ENCODE measurements at places on chromosomes 1 and 21.

DNA sequence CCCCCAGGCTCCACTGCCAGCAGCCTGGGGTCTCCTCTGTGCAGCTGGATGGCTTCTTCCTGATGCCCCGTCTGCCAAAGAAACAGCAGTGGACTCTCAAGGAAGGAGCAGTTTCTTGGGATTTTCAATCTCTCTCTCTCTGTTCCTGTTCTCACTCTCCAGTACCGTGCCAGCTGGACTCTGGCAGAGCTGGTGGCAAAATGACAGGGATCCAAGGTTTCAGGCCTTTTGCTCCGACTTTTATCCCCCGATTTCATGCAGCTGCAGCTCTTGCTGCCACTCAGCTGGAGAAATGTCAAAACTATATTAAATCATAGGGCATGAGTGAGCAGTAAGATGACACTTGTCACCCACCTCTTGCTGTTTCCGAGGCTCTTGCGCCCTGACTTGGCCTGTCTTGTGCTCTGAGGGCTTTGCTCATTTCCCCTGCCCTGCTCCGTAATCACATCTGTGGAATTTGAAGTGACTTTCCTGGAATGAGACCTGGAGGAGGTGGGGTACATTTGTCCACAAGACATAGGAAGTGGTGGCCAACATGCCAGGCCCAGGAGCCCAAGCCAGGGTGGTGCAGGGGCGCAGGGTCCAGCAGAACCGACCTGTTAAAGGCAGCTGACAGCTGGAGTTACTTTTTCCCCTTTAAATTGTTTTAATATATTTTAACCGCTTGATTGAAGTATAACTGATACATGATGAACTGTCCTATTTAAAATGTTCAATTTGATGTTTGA is 576.2 kb downstream of the PTPRU start:
- DNase-seq, result no peak

DNA sequence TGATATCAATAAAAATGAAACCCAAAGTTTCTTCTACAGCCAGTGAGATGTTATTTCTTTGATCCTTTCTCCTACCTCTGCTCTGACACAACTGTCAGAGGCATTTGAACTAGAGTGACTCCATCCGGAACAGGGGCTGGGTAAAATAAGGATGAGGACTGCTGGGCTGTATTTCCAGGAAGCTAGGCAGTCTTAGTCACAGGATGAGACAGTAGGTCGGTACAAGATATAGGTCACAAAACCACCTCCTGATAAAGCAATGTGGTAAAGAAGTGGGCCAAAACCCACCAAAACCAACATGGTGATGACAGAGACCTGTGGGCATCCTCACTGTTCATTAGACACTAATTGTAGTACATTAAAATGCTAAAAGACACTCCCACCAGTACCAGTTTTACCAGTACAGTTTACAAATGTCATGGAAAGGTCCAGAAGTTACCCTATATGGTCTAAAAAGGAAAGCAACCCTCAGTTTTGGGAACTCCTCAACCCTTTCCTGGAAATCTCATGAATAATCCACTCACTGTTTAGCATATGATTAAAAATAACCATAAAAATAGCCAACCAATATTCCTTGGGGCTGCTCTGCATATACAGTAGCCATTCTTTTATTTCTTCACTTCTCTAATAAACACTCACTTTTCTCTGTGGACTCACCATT is 96.7 kb downstream of the GABPA start:
- no peak for DNase-seq

DNA sequence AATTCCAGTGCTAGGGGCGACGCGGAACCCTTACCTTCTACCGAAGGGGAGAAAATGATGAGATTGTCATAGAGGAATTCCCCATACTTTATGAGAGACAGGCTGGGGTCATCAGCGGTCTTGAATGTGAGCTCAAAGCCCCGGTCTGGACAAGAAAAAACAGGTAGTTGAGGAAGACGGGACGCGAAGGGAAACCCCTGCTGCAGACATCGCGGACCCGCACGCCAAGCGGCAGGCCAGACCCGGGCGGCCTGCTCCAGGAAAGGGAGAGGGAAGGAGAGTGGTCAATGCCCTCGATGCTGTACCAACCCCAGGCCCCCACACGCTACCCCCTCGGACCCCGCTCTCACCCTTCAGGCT is 342 bp downstream of the DDOST start:
- DNase-seq, result no peak

DNA sequence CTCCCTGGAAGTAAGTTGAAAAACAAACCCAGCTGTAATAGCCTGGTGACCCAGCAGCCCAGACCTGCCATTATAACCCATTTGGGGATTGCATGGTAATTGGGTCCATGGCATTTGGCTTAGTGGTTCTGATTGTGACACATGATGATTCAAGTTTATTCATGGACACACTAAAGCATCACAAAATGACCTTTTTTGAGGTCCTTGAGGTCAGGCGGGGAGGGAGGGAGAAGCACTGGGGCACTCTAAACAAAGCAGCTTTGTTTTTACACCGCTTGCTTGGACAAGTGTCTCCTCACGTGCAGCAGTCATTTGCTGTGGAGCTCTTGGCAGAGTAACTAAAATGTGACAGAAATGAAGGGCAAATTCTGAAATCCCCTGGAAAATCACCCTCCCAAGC is 241.0 kb upstream of the SGIP1 start:
- no peak for DNase-seq

GRCh38 chr1:36096500-36097432 is 8.1 kb downstream of the ADPRS start:
- DNase-seq, result no peak

DNA sequence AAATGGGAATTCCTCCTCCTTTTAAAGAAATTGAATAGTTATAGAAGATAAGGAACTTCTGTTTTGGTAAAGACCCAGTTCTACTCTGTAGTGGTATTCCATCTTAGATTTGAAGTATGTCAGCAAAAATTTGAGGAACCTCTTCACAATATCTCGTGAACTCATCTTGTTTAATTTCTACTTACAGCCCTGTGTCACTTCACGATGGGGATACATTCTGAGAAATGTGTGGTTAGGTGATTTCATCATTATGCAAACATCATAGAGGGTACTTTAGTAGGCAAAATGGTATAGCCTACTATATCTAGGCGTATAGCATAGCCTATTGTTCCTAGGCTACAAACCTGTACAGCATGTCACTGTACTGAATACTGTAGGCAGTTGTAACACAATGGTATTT is 36.0 kb downstream of the ALG6 start:
- no peak for DNase-seq

DNA sequence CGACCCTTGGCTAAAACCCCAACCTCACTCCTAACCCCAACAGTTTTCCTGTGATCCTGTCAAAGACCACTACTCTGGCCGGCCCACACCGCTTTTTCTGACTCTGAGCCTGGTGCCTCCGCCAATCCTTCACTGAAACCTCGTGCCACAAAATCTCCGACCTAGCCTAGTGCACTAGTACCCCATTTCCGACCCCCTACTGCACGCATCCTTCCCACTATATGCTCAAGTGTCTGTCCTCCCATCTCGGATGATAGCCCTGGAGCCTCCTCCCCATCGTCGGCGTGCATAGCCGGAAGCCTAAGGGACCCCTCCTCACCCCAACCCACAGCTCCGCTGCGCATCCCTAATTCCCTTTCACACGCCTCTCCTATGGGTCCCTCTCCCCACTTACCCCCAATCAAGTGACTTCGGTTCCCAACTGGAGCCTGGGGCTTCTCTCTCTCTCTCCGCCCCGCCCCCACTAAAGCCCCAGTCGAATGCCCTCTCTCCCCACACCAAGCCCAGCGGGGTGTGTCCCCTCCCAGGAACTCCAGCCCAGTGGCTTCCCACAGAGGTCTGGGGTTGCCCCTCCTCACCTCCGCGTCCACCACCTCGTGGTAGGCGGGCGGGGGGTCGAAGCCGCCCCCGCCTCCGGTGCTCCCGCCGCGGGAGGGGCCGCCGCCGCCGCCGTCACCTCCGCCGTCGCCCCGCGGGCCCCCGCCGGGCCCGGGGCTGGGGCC is 791 bp downstream of the USP24 start:
- no peak for DNase-seq

DNA sequence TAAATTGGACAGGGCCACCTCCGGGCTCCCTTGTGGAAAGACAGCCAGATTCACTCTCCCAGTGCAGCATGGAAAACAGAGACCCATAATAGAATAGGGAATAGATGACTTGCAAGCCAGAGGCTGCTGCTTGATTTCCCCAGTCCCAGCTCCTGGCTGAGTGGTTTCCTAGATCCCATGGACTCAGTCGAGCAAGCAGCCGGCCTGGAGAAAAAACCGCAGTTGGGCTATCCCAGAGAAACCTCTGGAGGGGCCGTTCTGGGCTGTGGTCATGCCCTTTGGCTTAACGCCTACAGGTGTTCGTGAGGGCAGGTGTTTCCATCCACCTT is 61.7 kb downstream of the ELK4 start:
- no peak for DNase-seq

DNA sequence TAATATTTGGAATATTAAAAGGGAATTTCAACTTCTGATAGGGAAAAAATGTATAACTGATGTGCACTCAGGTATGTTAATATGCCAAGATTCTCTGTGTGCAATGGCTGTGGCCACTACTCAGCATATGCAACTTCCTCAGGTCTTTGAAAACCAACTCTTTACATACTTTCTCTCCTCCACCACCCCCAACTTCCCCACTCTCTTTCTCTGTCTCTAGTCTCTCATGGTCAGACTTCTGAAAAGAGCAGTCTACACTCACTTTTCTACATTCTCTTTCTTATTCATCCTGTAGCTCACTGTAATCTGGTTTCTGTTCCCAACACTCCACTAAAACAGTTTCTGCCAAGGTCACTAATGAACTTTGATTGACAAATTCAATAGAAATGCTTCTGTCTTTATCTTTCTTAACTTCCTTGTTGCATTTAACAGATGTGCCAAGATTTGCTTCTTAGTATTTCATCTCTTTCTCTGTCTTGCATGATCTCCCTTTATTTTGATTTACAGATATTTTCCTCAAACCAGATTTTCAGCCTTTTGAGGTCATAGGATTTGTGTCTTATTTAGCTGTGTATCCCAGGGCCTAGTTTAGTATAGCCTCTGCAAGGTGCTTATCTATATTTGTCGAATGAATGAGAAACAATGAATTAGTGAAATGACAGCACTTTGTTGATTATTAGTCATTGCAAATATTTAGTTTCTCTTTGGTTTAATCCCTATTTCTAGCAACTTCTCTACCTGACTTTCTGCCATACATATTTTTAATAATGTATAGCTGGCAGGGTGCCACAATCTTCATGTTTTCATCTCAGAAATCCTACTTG is 168.9 kb downstream of the LMO4 start:
- no peak for DNase-seq

- no peak for DNase-seq
Observed at GRCh38 chr1:234372011-234372757, 1.1 kb upstream of the COA6 start.

GRCh38 chr1:33060579-33061083 is 20.3 kb upstream of the AZIN2 start:
- DNase-seq, result no peak

DNA sequence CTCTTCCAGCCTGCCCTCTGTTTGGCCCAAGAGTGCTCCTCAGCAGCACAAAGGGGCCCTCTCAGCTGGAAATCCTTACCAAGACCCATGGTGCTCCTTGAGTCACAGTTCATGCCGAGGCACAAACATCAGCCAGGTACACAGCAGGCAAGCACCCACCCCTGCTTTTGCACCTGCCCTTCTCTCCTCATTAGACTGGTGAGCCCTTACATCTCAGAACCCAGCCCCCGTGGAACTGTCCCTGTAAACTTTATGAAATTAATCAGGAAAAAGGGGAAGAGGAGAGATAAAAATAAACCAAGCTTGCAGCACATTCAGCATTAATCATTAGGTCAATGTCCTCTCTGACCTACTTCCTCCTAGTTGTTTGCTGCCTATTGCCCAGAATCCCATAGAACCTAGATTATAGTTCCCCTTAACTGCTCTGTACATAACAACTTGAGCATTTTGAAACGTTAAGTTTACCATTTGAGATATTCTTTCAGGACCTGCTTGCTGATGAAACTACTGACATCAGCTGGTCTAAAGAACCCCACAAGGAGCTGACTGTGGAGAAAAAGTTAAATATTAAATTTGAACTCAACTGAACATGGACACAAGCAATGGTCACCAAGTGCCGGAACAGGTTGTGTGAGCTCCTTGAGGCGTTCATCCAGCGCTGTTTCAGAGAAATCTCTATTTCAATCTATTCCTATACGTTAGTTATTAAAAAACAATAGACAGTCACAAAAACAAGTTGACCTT is 738.4 kb downstream of the MATN1 start:
- DNase-seq, result no peak

DNA sequence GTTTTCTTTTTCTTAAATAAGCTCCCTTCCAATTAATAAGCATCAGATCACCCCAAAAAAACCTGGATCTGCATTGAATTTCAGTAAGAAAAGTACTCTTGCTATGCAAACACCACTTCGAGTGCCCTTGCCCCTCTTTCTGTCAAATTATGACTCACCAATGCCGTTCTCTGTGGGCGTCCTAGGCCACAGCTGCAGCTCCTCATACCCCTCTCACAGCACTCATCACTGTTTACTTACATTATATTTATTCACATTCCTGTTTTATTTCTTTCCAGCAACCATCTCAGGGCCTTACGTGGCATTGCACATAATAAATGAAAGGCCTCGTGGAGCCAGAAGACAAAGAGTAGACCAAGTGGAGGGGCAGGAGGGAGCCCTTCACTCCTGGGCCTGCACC is 99.1 kb upstream of the CTTNBP2NL start:
- no peak for DNase-seq

DNA sequence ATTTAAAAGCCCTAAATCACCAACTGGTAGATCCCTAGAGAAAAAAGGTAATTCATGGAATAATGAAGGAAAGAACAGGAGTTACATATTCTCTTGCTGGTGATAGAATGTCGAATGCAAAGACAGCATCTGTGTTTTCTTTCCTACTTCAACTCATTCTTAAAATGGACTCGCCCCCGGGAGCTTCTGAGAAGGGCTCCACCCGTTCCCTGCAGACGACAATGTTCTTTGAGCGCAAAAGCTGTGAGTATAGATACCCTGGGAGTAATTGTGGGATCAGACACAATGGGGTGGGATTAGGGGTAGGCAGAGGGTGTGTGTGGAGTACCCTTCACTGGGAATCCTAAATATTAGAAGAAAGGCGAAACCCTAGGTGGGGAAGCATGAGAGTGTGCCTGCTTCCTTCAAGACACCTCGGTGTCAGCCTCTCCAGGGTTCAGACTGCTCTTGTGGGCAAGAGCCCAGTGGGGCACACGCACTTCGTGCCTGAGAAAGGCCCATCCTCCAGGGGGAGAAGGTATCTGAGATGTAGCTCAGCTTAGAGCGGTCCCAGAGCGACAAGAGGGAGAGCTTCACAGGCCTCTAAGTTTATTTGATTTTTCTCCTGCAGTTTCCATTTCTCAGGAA is 123.3 kb upstream of the DPYD start:
- DNase-seq, result no peak

GRCh38 chr1:1302951-1303509 is 4.7 kb downstream of the ACAP3 start:
- no peak for DNase-seq

- DNase-seq, result no peak
Observed at GRCh38 chr1:100955322-100955721, 59.4 kb downstream of the SLC30A7 start.
